ENCODE measurements at places on chromosomes 4 and X. TPM values are rescaled to one million over a fixed set of nuclear protein-coding genes. Genes with fewer than 3 reads are reported as not detected.

Gene KIT
- 3.4 TPM for total RNA-seq

Gene PRPS1
- 41.7 TPM for total RNA-seq

Gene SCML2
- total RNA-seq: 4.1 TPM

Gene SCRG1
- total RNA-seq: 0.05 TPM

Gene IL2
- 4.2 TPM for total RNA-seq

Gene FRAS1
- 1.6 TPM for total RNA-seq

Gene TREX2
- total RNA-seq: 0.38 TPM

Gene ARMCX4
- total RNA-seq: 1.8 TPM

Gene PNCK
- total RNA-seq: 8.2 TPM

Gene FRMPD4
- 0.05 TPM for total RNA-seq

Gene HSFX3
- 0.28 TPM for total RNA-seq

Gene TACR3
- not detected for total RNA-seq

Gene TMSB15B
- 9.1 TPM for total RNA-seq

Gene FGF13
- 1.1 TPM for total RNA-seq

Gene OGT
- total RNA-seq: 95.0 TPM

Gene CTPS2
- total RNA-seq: 11.3 TPM

Gene CLCN5
- 2.6 TPM for total RNA-seq

Gene IL15
- total RNA-seq: 9.1 TPM

Gene COL25A1
- 1.5 TPM for total RNA-seq
